ENCODE measurements at places on chromosomes 16 and 17.

DNA sequence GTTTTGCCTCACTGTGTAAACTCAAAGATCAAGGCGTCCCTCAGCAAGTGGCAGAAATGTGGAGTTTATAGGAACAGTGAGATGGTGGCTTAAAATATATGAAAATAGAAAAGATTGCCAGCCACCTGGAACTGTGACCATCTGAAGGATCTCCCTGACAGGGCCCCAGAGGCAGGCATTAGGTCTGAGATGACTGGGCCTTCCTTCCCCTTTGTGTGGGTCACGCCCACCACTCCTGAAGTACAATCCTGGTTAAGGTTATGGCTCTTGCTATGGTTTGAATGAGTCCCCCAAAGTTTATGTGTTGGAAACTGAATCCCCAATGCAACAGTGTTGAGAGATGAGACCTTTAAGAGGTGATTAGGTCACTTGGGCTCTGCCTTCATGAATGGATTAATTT is 6.4 kb downstream of the ST6GALNAC2 start:
- DNase-seq: no peak

- no peak for DNase-seq
These were observed 249.0 kb downstream of the BCAS3 start for GRCh38 chr17:60926466-60927183.

GRCh38 chr17:78658281-78658785 is 81.1 kb upstream of the DNAH17 start:
- no peak for DNase-seq

DNA sequence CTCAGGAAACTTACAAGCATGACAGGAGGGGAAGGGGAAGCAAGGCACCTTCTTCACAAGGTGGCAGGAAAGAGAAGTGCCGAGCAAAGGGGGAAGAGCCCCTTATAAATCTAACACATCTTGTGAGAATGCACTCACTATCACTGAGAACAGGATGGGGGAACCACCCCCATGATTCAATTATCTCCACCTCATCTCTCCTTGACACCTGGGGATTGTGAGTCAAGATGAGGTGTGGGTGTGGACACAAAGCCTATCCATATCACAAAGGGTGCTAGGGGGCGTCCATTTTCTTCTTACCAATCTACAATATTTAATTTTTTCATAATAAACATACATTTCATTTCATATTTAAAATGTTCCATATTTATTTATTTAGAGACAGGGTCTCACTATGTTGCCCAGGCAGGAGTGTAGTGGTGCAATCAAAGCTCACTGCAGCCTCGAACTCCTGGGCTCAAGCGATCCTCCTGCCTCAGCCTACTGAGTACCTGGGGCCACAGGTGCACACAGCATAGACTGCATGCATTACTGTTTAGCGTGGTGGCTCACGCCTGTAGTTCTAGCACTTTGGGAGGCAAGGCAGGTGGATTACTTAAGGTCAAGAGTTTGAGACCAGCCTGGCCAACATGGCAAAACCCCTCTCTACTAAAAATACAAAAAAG is 26.5 kb upstream of the FAAP100 start:
- no peak for DNase-seq

DNA sequence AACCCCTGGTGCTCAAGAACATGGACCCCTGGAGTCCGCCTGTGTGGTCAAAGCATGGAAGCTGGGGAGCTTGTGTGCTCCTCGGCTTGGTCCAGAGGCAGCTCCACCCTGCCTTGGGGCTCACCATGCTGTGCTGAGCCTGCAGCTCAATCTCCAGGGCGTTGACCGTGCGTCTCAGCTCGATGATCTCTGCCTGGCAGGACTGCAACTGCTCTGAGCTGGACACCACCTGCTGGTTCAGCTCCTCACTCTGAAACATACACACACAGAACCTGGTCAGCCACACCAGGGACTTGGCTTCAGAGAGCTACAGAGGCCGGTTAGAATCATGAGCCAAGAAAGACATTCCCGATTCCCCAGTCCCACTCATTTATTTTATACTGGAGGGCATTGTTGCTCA is 2.7 kb downstream of the KRT35 start:
- DNase-seq: no peak

- DNase-seq: no peak
These were observed 795 bp upstream of the HBM start for GRCh38 chr16:164827-165538.

DNA sequence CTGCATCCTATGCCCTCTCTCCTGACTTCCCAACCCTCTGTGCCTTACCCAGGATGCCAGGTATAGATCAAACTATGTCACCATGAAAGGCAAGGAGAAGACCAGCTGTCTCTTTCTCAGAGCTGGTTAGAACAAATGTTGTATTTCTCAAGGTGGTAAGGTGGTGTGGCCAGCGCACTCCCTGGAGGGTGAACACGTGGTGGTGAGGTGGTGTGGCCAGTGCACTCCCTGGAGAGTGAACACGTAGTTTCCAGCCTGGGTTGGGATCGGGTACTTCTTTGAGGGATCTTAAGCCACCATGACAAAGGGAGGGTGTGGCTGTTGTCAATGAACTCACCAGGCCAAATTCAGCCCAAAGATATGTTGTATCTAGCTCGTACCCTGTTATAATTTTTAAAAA is 26.8 kb downstream of the KATNIP start:
- no peak for DNase-seq

GRCh38 chr17:76820039-76820438 is 48.2 kb upstream of the MGAT5B start:
- no peak for DNase-seq

DNA sequence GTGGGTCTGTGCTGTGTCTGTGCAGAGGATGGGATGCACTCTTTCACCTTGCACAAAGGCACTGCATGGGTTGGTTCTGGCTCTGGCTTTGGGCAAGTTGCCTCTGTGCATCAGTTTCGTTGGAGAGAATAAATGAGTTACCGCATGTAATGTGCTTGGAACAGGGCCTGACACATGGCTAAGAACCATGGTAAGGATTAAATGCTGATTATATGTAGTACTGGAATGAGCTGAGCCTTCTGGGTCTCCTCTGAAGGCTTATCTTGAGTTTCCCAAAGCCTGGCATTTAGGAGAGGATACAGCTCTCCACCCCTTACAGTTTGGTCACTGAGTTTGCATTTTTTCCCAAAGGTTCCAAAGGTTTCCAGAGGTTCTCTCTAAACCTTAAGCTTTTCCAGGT is 69.1 kb downstream of the KSR1 start:
- no peak for DNase-seq

- no peak for DNase-seq
These were observed 852 bp downstream of the ZNF469 start for GRCh38 chr16:88383401-88384221.

GRCh38 chr16:49516382-49517036 is 142.9 kb downstream of the C16orf78 start:
- DNase-seq: no peak

- DNase-seq: no peak
These were observed 87.2 kb downstream of the CYB561 start for GRCh38 chr17:63358956-63359355.

- DNase-seq: no peak
These were observed 368.0 kb downstream of the FOXL1 start for GRCh38 chr16:86946396-86946795.

DNA sequence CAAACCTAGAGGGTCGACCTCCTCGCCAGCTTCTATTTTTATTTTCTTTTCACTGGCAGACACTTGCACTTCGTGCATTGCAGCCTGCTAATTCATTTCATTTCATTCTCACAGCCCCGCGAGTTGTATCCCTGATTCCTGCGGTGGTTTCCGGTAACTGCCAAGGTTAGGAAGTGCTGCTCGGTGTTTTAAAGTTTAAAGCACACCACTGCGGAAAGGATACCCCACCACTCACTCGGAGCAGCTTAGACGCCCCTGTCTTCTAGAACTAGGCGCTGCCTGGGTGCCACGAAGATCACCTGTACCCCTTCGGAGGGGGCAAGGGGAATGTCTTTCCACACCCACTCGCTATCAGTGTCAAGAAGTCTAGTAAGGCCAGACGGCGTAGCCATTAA is 509 bp downstream of the CNEP1R1 start:
- no peak for DNase-seq
